ENCODE measurements at places on chromosomes 2 and 18.

GRCh38 chr18:9712611-9713010 is 4.5 kb downstream of the RAB31 start:
- no peak for DNase-seq

GRCh38 chr18:75551071-75551470 is 123.6 kb upstream of the SMIM21 start:
- no peak for DNase-seq

GRCh38 chr2:47336259-47337238 is 66.4 kb upstream of the MSH2 start:
- DNase-seq: no peak

GRCh38 chr18:23226391-23226790 is 91.1 kb downstream of the CABLES1 start:
- DNase-seq: no peak

- no peak for DNase-seq
Measured at GRCh38 chr2:160108646-160109045, 46.2 kb upstream of the PLA2R1 start.

DNA sequence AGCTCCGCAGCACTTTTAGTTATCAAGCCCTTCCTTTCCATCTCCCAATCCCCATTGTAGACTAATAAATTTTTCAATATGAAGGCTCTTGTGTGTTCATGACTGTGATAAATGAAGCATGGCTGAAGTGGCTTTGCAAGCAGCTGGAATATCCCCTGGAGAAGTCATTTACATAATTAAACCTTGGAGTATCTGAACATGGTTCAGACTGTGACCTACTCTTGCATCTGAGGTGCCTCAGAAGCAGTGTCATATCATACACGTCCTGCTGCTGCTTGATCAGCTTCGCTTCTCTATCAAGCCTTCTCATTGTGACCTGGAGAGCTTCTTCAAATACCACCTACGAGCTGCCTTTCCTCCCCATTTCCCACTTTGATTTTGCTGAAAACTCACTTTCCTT is 48.4 kb upstream of the ZNF397 start:
- no peak for DNase-seq

GRCh38 chr2:178491612-178492011 is 11.4 kb downstream of the PLEKHA3 start:
- DNase-seq: no peak

DNA sequence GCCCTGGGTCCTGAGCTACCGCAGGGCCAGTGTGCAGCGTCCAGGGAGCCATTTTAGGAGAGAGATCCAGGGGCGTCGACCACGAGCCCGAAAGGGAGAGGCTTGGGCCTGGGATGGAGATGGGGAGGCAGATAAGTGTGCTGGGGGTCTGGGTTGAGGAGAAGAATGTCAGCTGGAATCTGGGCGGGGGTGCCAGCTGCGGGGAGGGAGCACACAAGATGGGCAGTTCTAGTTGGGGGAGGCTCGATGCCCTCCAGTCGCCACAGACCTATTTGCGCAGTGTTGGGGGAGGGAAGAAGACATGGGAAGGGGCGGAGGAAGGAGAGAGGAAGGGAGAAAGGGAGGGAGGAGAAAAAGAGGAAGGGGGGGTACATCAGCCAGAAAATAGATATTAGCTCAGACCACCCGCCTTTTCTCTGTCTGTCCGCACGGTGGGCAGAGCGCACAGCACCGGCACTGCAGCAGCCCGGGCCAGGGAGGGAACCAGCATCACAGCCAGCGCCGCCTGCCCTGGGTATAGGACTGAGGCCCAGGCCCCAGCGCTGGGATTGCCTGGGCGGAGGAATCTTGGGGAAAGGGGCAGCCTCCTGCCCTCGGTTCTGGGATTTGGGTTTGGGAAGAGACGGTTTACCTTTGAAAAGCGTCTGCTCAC is 1.9 kb upstream of the HOXD11 start:
- DNase-seq: no peak

DNA sequence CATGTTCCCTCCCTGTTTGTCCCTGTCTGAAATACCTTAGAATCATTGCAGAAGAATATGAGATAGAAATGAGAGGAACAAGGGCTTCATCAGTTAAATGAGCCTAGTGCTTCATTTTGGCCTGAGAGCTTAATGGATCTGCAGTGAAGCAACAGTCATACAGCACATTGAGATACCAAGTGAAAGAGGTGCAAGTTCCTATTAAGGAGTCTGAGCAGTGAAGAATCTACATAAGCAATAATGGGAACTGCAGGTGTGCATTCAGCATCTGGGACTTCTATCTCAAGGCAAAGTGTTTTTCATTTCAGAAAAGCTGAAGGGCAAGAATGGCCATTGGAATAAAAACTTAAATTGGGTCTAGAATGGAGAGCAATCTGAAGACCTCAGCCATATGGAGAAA is 323.2 kb upstream of the SLC39A10 start:
- no peak for DNase-seq

DNA sequence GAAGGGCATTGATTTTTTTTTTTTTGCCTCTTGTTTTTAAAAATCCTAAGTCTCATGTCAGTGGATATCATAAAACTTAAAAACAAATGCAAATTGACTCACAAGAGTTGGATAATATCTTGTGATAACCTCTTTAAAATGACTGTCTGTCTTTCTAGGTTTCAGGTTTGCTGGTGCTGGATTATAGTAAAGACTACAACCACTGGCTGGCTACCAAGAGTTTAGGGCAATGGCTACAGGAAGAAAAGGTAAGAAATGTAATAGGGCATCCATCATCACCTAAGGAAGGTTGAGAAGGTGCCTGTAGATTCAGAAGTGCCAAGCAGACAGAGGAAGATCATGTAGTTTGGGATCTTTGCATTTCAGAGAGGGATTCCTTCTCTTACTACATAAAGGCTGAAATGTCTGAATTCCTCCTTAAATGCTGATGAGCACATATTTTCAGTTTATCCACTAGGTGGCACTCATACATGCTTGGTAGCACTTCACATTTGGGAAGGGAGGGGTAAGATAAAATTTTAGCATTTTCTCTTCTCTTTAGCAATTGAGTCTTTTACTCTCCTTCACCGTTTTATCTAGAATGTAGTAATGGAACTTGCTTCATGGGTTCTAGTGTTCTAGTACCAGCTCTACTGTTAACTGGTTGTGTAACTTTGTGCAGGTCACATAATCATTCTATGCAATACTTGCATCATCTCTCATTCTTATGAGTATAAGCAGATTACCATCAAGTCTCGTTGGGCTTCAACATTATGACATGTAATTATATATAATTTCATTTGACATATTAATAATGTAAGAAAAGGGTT is 21.1 kb downstream of the CPS1 start:
- DNase-seq: no peak

DNA sequence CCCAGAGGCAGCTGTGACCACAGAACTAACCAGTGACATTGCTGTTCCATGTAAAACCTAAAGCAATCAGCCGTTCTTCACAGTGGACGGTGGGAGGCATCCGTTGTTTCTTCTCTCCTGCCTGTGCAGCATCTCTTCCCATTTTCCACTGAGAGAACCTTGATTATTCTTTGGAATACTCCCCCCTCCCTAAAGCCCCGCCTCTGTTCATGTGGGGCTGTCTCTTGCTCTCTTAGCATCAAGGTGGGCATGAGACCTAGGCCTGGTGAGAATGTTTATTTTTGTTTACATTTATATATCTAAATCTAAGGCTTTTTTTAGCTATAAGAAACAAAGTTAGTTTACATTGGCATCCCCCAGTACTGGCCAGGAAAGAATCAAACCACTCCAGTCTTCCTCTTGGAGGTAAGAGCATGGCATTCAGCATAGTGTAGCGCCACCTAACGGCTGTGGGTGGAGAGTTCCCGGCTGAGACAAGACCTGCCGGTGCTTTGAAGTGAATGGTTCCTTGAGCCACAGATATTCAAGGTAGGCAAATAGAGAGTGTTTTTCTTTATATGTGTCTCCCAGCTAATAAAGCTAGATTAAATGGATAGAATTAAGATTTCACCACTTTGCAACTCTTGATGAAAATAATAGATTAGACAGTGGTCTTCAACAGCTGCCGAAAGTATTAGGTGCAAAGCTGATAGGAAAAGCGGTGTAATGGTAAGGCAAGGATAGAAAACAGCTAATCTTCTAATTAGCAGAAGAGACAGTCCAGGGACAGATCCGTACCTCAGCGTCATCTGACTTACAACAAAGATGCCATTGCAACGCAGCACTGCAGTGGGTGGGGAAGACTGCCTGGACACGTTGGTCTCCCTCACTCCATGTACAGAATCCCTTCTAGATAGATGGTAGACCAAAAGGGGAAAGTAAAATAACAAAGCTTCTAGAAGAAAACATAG is 219.6 kb upstream of the RAB12 start:
- no peak for DNase-seq

- DNase-seq: no peak
Measured at GRCh38 chr2:231904161-231904611, 22.0 kb downstream of the NPPC start.
